ENCODE measurements at places on chromosomes 2 and 18.

GRCh38 chr18:66603941-66604627 lies at the start of gene CDH19:
TSS of gene CDH19 (minus strand) at chr18:66604090. CDS start at chr18:66572204, 31,886 bp downstream.
- DNase-seq: no peak

DNA sequence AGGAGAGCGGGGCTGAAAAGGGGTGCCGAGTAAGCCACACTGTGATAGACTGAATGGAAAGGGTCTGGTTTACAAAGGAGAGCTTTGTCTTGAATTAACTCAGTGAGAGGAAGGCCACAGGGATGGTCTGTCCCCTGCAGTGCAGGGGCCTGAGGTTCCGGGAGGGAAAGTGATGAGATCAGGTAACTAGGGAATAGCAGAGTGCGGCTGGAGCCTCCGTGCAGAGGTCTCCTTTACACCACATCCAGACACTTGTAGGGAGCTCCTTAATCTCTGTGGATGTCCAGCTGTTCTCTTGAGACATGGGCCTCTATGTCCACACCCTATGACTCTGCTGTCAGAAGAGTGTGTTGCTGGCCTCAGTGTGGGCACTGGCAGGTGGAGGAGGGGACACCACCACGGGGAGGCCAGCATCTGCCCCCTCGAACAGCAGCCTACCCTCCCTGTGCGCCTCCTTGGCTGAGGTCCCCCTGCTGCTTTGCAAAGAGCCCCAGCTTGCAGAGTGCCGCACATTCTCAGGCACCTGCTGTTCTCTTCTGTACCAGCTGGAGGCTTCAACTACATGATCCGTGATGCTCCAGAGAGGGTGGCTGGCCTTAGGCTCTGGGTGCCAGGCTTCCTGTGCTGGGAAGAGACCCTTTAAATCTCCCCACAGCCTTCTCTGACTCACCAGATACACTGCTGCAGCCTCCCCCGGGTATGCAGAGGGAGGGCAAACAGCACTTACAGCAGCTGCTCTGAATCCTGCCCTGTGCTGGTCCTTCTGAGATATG lies 25.9 kb downstream of the ENOSF1 start:
- peak; percentile 68 for DNase-seq

- DNase-seq: no peak
These were observed 113.8 kb downstream of the AGAP1 start for GRCh38 chr2:235607546-235608199.

- no peak for DNase-seq
These were observed 38.1 kb downstream of the MBOAT2 start for GRCh38 chr2:8965216-8965969.

GRCh38 chr2:102801098-102801718 lies 39.4 kb downstream of the TMEM182 start:
- DNase-seq: peak; percentile 39

DNA sequence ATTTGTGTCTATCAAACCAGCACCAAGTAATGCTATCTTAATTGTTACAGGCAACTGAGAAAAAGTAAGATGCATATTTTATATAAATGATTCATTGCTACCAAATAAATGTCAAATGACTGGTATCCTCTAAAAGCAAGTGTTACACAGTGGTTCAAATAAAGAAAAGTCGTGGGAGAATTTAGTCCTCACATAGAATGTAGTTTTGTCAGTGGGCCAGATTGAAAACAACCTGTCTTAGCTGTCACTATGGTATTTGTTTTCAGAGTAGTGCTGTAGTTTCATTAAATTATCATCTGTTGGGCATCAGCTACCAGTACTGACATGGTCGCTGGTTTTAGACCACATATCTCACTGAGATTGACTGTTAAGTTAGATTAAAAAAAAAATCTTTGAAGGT lies 10.2 kb upstream of the EIF2AK3 start:
- no peak for DNase-seq
